ENCODE measurements at places on chromosomes 7 and 10.

DNA sequence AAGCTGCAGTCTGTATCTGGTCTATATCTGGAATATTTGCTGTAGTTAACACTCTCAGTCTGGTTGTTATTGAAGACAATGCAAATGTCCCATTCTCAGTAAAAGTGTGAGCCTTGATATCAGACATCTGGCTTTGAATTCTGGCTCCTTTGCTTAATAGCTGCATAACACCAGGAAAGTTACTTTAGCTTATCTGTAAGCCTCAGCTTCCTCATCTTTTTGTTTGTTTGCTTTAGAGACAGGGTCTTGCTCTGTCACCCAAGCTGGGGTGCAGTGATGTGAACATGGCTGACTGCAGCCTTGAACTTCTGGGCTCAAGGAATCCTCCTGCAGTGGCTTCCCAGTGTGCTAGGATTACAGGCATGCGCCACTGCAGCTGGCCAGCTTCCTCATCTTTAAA lies 41.3 kb downstream of the CNNM2 start:
- no peak for DNase-seq
- no peak overlapping the region for H3K27ac ChIP-seq
- H3K4me3 ChIP-seq: no peak overlapping the region
- no peaks in the 10 kb centered on the region for H3K36me3 ChIP-seq
- H3K4me1 ChIP-seq: peaks cover 2% of the 10 kb centered on the region

DNA sequence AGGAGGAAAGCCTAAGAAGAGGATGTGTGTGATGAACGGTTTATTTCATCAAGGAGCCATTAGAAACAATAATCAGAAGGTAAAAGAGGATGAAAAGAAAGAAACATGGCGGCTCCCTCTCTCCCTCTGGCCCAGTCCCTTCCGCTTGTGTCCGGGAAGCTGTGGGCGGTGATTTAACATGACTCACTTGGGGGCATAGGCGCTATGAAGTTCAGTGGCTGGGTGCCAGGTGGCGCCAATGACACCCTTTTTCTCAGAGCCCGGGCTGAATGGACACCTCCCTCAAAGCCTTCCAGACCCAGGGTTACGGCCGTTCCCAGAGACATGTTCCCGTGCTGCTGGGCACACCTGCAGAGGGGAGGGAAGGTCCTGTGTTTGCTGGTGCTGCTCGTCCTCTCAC lies 244.0 kb downstream of the SKAP2 start:
- H3K4me3 ChIP-seq: no peak overlapping the region
- no peaks in the 10 kb centered on the region for H3K27me3 ChIP-seq
- no peak for DNase-seq

GRCh38 chr10:68231817-68232251 lies at the start of gene ATOH7:
Gene ATOH7, minus strand, starts transcription at chr10:68232113. Its CDS starts 436 bp downstream, at chr10:68231677.
- H3K36me3 ChIP-seq: no peaks in the 10 kb centered on the region
- no peak for DNase-seq
- no peak within 1 kb of the TSS for H3K27ac ChIP-seq

DNA sequence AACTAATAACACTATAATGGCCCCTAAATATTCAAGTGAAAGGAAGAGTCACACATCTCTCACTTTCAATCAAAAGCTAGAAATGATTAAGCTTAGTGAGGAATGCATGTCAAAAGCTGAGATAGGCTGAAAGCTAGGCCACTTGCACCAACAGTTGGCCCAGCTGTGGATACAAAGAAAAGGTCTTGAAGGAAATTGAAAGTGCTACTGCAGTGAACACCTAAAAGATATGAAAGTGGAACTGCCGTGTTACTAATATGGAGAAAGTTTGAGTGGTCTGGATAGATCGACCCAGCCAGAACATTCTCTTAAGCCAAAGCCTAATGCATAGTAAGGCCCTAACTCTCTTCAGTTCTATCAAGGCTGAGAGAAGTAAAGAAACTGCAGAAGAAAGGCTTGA lies 12.1 kb upstream of the SNX13 start:
- no peak for DNase-seq
- no peaks in the 10 kb centered on the region for H3K27me3 ChIP-seq
- no peaks in the 10 kb centered on the region for H3K4me1 ChIP-seq
- H3K27ac ChIP-seq: no peak overlapping the region
- no peak overlapping the region for H3K4me3 ChIP-seq
- H3K36me3 ChIP-seq: no peaks in the 10 kb centered on the region

DNA sequence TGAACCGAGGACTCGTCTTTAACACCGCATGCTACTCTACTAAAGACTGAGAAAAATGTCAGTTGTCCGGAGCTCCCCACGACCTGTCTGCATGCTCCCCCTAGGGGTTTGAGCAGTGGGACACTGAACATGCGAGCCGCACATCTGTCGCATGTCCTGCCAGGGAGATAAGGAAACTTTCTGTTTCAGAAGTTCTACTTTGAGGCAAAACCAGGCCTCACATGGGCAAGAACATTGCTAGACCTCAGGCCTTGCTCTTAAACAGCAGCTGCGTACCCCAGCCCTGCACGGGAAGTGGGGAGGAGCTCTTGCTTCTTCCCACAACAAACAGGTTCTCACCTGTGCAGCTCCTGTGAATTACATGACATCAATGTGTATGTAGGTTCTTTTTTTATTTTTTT lies 30.3 kb upstream of the HERPUD2 start:
- H3K27ac ChIP-seq: no peak overlapping the region
- H3K36me3 ChIP-seq: no peaks in the 10 kb centered on the region
- H3K4me1 ChIP-seq: no peaks in the 10 kb centered on the region
- no peak for DNase-seq
- H3K4me3 ChIP-seq: no peak overlapping the region
- H3K27me3 ChIP-seq: peaks cover 3% of the 10 kb centered on the region

- H3K4me3 ChIP-seq: no peak overlapping the region
- H3K27ac ChIP-seq: no peak overlapping the region
- H3K4me1 ChIP-seq: peaks cover 13% of the 10 kb centered on the region
Observed at GRCh38 chr7:116227678-116228239, 17.4 kb downstream of the TES start.

DNA sequence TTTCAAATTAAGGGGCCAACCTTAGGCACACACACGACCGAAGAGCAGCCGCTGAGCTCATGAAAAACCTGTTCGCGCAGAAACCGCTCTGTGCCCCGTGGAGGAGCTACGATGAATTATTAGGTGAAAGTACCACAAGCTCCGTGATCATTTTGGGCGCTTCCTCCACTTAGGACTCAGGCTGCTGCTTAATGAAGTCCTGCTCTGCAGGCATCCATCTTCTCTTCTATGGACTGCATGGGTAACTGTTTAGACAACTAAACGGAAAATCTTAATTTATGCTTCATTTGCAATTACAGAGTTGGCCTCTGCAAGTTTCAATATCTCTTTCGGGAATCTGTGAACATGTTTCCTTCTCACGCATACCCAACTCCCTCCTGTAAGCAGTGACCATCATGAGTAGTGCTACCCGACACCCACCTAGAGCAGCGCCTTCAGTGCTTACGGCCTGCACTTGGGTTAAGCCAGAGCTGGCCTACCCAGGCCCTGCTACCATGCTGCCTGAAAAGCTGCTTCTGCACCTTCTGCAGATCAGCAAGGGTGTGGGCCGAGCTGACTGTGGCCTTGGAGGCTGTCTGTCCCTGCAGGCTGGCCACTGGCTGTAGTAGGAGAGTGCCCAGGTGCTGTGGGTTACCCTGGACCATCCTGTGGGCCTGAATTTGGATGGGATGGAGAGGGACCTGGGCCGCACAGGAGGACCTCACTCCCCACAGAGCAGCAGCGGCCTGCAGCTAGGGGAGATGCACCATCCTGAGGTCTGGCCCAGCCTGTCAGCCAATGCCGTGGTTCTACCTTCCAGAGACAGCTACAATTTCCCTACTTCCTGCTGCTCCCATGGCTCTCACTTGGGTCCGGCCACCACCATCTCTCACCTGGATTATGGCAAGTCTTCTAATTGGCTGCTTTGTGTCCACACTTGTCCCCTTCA lies 36.0 kb downstream of the GNA12 start:
- H3K4me3 ChIP-seq: no peak overlapping the region
- H3K27me3 ChIP-seq: no peaks in the 10 kb centered on the region
- peaks cover 3% of the 10 kb centered on the region for H3K4me1 ChIP-seq
- H3K36me3 ChIP-seq: no peaks in the 10 kb centered on the region

DNA sequence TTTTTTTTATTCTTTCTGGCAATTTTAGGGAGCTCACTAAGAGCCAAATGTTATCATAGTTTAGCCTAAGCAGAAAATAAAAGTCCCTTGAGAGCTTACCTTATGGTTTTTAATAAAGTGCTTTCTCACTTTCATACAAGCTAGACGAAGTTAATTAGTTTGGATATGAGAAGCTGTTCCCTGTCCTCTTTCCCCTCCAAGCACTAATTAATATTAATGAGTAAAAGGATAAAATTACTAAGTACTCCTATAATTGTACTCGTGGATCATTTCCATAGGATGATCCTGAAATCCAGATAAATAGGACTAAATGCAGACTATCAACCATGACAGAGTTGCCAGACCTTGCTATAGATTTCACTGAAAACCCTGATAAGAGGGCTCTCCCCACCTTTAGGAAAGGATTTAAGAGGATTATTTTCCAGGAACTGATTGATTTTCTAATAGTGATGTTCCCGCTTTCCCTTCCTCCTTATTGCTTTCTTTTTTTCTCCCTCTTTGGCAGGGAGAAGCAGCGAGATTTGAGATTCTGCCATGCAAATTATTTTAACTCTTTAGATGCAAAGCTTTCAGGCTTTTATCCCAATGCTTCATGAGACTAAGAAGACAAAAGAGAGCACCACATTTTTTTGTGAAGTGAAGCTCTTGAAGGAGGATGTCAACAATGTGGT lies 58.3 kb upstream of the HECW1 start:
- DNase-seq: no peak
- no peak overlapping the region for H3K27ac ChIP-seq
- H3K27me3 ChIP-seq: no peaks in the 10 kb centered on the region

DNA sequence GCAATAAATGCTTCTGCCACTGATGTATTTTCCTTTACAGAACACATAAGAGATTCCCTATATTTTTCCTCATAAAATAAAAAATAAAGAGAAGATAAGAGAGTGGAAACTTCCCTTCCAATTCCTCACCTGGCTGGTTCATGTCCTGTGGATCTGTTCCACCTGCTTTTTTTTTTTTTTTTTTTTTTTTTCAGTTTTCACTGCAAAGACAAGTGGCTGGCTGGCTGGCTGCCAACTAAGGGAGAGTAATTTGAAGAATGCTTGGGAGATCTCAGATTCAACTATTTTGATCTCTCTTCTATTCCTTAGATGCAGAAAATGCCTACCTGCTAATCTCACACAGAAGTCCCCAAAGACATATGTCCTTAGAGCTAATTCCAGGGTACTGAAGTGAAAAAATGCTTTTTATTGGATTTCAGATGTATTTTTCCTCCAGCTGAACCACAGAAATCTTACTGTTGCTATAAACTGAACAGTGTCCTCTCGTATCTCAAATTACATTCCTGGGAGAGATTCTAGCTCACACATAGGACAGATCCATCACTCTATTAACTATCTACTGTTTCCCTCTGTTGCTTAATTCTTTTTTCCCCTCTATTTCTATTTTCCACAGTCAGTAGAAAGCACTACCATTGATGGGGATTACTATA lies 120.8 kb downstream of the NRCAM start:
- peak; percentile 19 for DNase-seq
- H3K4me3 ChIP-seq: no peak overlapping the region
- no peak overlapping the region for H3K27ac ChIP-seq
- no peaks in the 10 kb centered on the region for H3K36me3 ChIP-seq
- H3K4me1 ChIP-seq: no peaks in the 10 kb centered on the region

- no peaks in the 10 kb centered on the region for H3K4me1 ChIP-seq
- H3K36me3 ChIP-seq: no peaks in the 10 kb centered on the region
- no peak for DNase-seq
Observed at GRCh38 chr10:17460756-17461155, 6.4 kb upstream of the ST8SIA6 start.

- H3K27ac ChIP-seq: no peak overlapping the region
- DNase-seq: no peak
- H3K4me3 ChIP-seq: no peak overlapping the region
- no peaks in the 10 kb centered on the region for H3K27me3 ChIP-seq
Observed at GRCh38 chr7:105279688-105280007, 109.1 kb downstream of the SRPK2 start.

- no peak overlapping the region for H3K27ac ChIP-seq
- H3K36me3 ChIP-seq: no peaks in the 10 kb centered on the region
- no peaks in the 10 kb centered on the region for H3K27me3 ChIP-seq
- no peak overlapping the region for H3K4me3 ChIP-seq
- H3K4me1 ChIP-seq: peaks cover 2% of the 10 kb centered on the region
- DNase-seq: no peak
Observed at GRCh38 chr7:83550100-83550499, 98.8 kb downstream of the SEMA3E start.

DNA sequence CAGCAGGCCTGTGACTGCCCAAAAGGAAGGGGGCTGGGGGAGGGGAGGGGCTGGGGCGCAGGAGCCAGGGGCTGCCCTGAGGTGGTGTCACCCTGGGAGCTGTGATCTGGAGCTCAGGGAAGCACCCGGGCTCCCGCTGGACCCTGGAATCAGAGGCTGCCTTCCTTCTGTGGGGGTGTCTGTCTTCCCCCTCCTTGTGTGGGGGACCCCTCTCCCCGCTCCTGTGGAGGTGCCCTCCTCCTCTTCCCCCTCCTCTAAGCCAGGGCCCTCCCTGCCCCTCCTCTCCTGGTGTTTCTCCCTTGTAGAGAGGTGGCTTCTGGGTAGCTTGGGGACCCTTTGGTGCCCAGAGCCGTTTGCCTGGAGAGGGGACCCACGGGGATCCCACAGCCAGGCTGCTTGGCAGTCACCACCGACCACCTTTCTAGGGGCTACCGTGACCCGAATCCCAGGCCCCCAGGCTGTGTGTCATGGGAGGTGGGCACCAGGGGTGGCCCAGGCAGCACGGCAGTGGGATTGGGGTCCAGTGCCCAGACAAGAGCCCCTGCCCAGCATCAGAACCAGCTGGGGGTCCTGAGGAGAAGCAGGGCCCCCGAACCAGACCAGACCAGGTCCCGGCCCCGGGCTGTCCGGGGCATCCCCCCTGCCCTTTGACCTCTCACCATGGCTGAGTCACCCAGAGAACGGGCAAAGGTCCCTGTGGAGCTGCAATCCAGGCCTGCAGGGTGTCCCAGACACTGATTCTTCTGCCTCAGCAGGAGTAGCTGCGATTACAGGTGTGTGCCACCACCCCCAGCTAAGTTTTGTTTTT lies 741 bp downstream of the PRAP1 start:
- H3K27me3 ChIP-seq: no peaks in the 10 kb centered on the region
- no peak overlapping the region for H3K4me3 ChIP-seq
- no peak for DNase-seq
- no peaks in the 10 kb centered on the region for H3K4me1 ChIP-seq
- no peaks in the 10 kb centered on the region for H3K36me3 ChIP-seq

- no peak for DNase-seq
- no peak overlapping the region for H3K27ac ChIP-seq
- no peaks in the 10 kb centered on the region for H3K4me1 ChIP-seq
- no peaks in the 10 kb centered on the region for H3K27me3 ChIP-seq
- H3K4me3 ChIP-seq: no peak overlapping the region
- H3K36me3 ChIP-seq: no peaks in the 10 kb centered on the region
Observed at GRCh38 chr7:3598854-3599253, 297.8 kb downstream of the SDK1 start.

- H3K4me1 ChIP-seq: no peaks in the 10 kb centered on the region
- no peak overlapping the region for H3K4me3 ChIP-seq
- no peak for DNase-seq
- H3K36me3 ChIP-seq: no peaks in the 10 kb centered on the region
Observed at GRCh38 chr10:84605802-84606201, 277.4 kb downstream of the CCSER2 start.
